ENCODE measurements at places on chromosomes 6 and 20. TPM values are rescaled to one million over a fixed set of nuclear protein-coding genes. Genes with fewer than 3 reads are reported as not detected.

Gene C6orf163
- 4.2 TPM for total RNA-seq

Gene MUCL3
- total RNA-seq: not detected

Gene MOXD1
- total RNA-seq: 1.0 TPM

Gene LAMP5
- 0.16 TPM for total RNA-seq

Gene PLEKHG1
- 62.7 TPM for total RNA-seq

Gene C6orf141
- total RNA-seq: 1.6 TPM

Gene WFDC2
- 2.3 TPM for total RNA-seq

Gene ENPP3
- 1.7 TPM for total RNA-seq

Gene NDRG3
- total RNA-seq: 37.6 TPM

Gene DCDC2
- total RNA-seq: not detected

Gene NOX3
- total RNA-seq: not detected

- H3K36me3 ChIP-seq: no peaks in the 10 kb centered on the region
- H3K4me3 ChIP-seq: no peak overlapping the region
- H3K27me3 ChIP-seq: no peaks in the 10 kb centered on the region
- no peak overlapping the region for H3K27ac ChIP-seq
Observed at GRCh38 chr6:150456902-150457643, 88.3 kb downstream of the IYD start.

- H3K4me3 ChIP-seq: no peak overlapping the region
- no peaks in the 10 kb centered on the region for H3K36me3 ChIP-seq
- no peaks in the 10 kb centered on the region for H3K27me3 ChIP-seq
- no peak for DNase-seq
- H3K4me1 ChIP-seq: no peaks in the 10 kb centered on the region
- no peak overlapping the region for H3K27ac ChIP-seq
Observed at GRCh38 chr6:5116243-5116991, 31.3 kb downstream of the PPP1R3G start.

- no peak overlapping the region for H3K27ac ChIP-seq
- H3K27me3 ChIP-seq: no peaks in the 10 kb centered on the region
- no peak for DNase-seq
- H3K4me1 ChIP-seq: no peaks in the 10 kb centered on the region
- no peak overlapping the region for H3K4me3 ChIP-seq
Observed at GRCh38 chr6:49415358-49415757, 47.7 kb downstream of the MMUT start.

- DNase-seq: no peak
- no peaks in the 10 kb centered on the region for H3K4me1 ChIP-seq
- no peaks in the 10 kb centered on the region for H3K36me3 ChIP-seq
- no peaks in the 10 kb centered on the region for H3K27me3 ChIP-seq
- H3K4me3 ChIP-seq: no peak overlapping the region
Observed at GRCh38 chr6:5712349-5713215, 294.1 kb downstream of the NRN1 start.

DNA sequence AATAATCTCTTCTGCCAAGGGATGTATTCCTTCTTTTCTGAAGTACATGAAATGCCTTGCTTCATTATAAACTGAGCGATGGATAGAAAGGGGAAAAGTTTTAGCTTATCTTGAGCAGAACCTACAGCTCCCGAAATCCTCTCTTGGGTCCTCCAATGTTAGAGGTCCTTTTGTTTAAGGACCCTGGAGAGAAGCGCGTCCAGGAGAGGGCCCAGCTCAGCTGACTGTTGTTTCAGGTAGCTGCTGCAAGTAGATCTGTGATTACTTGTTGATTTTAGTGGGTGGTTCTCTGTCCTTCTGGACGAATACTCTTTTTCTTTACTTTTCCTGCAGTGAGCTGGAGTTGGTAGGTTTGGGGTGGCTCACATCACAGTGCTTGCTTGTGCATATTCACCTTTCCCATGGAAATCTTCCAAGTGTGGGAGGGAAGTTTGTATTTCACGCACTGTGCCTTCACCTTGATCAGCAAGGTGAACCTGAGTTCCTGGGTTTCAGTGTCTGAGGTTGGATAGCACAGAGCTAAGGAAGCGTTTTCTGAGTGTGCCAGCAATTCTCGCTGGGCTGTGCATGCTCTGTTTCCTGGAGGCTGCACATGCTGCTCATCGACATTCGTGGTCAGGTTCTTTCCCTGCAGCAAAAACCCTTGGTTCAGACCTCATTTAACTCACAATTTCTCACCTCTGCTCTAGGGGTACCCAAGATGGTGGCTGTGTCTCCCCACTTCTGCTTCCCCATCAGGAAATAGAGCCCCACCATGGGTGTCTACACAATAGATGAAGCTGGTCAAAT lies 176.3 kb downstream of the JARID2 start:
- no peak overlapping the region for H3K27ac ChIP-seq
- no peaks in the 10 kb centered on the region for H3K4me1 ChIP-seq

DNA sequence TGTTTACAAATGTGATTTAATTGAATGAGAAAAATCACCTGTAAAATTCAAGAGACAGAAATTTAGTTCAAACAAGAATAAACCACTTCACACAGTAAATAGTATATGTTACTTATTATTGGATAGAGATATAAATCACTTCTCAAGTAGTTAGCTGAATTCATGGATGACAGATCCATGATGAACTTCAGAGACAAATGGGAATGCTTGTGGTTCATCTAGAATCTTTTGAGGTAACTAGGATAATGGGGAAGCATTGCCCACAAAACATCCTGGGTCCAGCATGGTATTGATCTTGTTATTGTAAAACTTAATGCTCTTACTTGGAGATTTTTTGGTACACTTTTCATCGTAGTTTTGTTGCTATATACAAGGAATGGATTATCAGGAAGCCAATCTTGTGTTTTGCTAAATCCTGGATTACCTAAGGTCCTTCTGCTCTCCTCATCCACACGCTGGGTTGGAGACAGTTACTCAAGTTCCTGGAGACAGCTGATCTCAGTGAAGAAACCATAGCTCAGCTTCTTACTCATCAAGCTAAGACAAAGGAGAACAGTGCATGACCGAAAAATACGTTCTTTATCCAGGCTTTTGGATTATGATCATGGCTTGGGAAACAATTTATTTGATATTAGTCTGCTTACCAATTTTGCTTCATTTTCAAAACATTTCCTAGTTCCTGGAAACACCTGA lies 142.5 kb upstream of the PREP start:
- no peaks in the 10 kb centered on the region for H3K36me3 ChIP-seq
- H3K27ac ChIP-seq: no peak overlapping the region
- no peak overlapping the region for H3K4me3 ChIP-seq
- H3K4me1 ChIP-seq: no peaks in the 10 kb centered on the region

DNA sequence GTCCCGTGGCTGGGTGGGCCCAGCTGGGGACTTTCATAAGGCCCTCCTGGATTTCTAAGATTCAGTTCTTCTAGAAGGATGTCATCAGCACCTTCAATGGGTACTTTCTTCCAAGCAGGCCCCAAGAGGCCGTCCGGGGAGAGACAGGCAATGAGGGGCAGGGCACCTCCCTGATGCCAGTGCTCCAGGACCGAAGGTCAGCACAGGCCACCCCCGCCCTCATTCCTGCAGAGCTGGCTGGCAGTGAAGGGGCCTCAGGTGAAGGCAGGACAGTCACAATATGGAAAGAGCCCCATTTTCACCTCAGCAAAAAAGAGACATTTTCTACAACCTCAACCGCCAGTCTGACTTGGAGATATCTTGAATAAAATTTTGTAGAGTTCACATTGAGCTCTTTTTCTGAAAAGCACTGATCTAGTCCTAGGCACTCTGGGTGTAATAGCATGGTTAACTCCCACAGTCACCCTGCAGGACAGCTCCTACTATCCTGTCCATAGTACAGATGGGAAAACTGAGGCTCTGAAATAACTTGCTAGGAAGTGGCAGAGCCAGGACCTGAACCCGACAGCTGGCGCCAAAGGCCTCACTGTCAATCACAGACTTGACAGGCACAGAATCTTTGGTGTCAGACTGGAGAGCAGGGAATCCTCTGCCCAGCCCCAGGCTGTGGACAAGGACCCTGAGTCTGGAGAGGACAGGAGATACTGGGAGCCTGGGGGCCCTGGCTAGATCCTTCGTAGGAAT lies 50.3 kb downstream of the RRBP1 start:
- H3K4me3 ChIP-seq: no peak overlapping the region
- no peaks in the 10 kb centered on the region for H3K4me1 ChIP-seq
- no peaks in the 10 kb centered on the region for H3K27me3 ChIP-seq
- H3K36me3 ChIP-seq: peaks cover 2% of the 10 kb centered on the region
- H3K27ac ChIP-seq: no peak overlapping the region

- no peaks in the 10 kb centered on the region for H3K27me3 ChIP-seq
- no peaks in the 10 kb centered on the region for H3K4me1 ChIP-seq
- DNase-seq: no peak
- no peak overlapping the region for H3K27ac ChIP-seq
- no peak overlapping the region for H3K4me3 ChIP-seq
- no peaks in the 10 kb centered on the region for H3K36me3 ChIP-seq
Observed at GRCh38 chr6:12436224-12436623, 146.1 kb downstream of the EDN1 start.

DNA sequence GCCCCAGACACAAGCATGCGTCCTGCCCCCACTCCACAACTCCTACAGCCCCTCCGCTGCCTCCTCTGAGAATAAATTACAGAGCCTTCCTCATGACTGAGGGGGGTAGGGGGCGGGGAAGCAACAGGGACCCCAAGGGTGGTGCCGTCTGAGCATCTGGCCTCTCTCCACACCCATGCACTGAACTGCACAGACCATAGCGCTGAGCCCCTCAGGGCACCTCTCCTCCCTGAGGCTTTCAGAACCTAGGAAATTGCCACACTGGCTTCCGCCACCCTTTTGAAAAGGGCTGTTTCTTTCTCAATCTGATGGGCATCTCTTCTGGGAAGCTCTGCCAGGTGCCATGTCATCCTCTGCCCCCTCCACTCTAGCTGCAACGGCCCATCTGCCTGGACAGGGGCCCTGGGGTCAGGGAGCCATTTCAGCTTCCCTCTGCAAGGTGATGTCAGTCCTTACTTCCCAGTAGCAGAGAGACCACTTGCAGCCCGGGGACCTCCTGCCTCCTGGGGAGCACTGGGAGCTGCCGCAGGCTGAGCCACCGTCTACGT lies 2.5 kb downstream of the CST7 start:
- no peaks in the 10 kb centered on the region for H3K36me3 ChIP-seq
- H3K27ac ChIP-seq: no peak overlapping the region
- H3K4me1 ChIP-seq: no peaks in the 10 kb centered on the region
- no peaks in the 10 kb centered on the region for H3K27me3 ChIP-seq

DNA sequence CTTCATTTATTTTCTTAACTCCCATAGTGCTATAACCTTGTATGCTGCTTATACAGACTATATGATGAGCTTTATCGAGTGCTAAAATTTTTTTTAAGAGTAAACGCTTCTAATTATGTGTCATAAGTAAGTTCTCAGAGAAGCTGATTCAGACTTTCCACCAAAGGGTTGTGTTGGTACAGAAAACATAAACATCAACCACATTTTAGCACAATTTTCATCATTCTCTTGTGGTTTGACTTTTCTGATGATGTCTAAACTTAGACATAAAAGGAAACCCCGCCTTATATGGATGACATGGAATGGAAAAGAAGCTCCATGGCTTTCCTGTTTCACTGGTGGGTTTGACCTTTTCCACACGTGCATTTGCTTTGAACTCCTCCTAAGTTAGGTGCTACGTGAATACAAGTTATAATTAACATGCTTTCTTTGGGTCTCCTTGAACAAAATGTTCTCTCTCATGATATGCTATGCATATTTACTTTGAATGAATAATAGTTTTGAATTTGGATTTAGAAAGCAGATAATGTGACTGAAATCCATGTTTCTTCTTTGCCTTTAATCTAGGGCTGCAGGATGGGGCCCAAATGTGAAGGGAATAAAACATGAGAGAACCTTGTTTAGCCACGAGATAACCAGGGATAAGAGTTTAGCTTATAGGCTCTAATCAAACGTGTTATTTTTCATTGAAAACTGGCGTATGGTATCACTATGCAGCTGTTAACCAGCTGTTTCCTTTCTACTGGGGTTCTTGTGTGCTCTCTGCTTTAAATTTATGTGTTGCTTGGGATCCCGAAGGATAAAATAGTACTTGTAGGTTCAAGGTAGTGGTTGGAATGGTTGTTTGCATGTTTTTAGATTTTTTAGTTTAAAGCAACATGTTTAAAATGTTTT lies 127.1 kb upstream of the AHI1 start:
- H3K27me3 ChIP-seq: no peaks in the 10 kb centered on the region
- no peaks in the 10 kb centered on the region for H3K4me1 ChIP-seq
- no peak for DNase-seq
- no peak overlapping the region for H3K4me3 ChIP-seq
- H3K36me3 ChIP-seq: no peaks in the 10 kb centered on the region

- H3K27me3 ChIP-seq: no peaks in the 10 kb centered on the region
- H3K4me1 ChIP-seq: no peaks in the 10 kb centered on the region
- H3K4me3 ChIP-seq: no peak overlapping the region
- H3K27ac ChIP-seq: no peak overlapping the region
- no peaks in the 10 kb centered on the region for H3K36me3 ChIP-seq
Observed at GRCh38 chr6:139324301-139324555, 32.4 kb upstream of the TXLNB start.

DNA sequence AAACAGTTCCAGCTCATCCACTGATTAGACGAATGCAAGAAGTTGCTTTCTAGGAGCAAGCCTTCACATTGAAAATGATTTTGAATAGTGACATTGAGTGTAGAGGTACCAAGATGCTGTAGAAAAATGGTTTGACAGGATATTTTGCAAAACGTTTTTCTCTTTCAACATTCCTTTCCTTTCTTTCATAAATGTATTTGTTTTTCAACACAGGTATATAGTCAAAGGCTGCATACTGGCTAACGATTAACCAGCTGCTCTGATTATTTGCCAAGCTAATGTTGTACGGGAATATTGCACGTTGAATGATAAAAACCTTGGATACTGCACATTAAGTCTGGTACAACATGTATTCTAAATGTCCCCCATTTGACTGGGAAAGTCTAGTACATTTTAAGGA lies 78.8 kb upstream of the TENT5A start:
- no peaks in the 10 kb centered on the region for H3K27me3 ChIP-seq
- H3K36me3 ChIP-seq: no peaks in the 10 kb centered on the region
- H3K4me3 ChIP-seq: no peak overlapping the region
- H3K4me1 ChIP-seq: no peaks in the 10 kb centered on the region
- no peak overlapping the region for H3K27ac ChIP-seq

- no peaks in the 10 kb centered on the region for H3K36me3 ChIP-seq
- peaks cover 2% of the 10 kb centered on the region for H3K27me3 ChIP-seq
- no peak for DNase-seq
Observed at GRCh38 chr6:98823428-98824161, 10.8 kb upstream of the POU3F2 start.

DNA sequence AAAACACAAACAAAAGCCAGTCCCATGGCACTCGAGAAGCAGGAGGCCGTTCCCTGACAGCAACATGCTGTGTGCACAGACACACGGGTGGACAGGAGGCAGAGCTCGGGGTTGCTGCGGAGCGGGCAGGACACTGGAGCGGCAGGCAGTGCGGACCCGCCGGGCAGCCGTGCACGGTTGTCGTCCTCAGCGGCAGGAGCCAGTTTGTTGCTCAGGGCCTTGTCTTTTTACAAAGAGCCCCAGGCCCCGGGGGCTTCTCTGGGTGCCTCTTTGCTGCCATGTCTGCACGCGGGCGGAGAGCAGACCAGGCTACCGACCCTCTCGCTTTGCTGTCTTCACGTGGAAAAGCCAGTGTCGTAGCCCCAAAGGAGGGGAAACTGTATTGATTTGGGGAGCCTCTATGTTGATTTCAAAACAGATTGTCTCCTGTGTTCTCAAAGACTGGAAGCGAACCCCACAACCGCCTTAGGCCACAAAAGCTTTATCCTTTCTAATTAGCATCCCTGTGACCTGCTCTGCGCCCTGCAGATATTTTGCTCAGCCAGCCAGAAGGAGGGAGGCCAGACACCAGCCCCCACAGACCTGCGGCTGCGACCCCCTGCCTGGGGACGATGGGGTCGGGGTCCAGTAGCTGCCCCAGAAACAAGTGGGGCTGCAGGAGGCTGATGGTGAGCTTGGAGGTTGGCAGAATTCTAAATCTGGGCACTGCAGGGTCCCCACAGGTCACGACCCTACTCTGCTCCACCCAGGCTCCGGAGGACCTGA lies 50.2 kb downstream of the ERMARD start:
- H3K27ac ChIP-seq: no peak overlapping the region
- DNase-seq: no peak
- H3K27me3 ChIP-seq: no peaks in the 10 kb centered on the region
- H3K4me3 ChIP-seq: no peak overlapping the region
- no peaks in the 10 kb centered on the region for H3K36me3 ChIP-seq

All from aorta (tissue), 5 donors.